GF-D8 (cell line): ENCODE measurements at places on chromosomes 13 and 19.

- peak; percentile 27 for DNase-seq
Measured at GRCh38 chr13:80339912-80340650, 845 bp downstream of the SPRY2 start.

GRCh38 chr19:19274146-19274545 lies 1.0 kb upstream of the TM6SF2 start:
- DNase-seq = no peak

DNA sequence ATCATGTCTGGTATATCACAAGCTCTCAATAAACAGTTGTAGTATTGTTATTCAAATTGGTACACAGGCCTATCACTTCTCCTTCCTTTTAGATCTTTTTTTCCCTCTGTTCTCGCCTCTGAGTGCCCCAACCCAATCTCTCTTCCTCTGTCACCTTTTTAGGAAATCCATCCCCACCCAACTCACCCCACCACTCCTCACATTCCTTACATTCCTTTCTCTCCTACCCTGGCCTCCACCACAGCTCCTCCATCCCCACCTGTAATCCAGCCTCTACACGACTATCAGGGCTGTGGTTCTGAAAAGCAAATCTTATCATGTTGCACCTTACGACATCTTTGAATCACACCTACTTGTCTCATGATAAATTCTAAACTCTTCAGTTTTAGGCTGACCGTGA lies 545.4 kb upstream of the GPC6 start:
- DNase-seq = no peak

DNA sequence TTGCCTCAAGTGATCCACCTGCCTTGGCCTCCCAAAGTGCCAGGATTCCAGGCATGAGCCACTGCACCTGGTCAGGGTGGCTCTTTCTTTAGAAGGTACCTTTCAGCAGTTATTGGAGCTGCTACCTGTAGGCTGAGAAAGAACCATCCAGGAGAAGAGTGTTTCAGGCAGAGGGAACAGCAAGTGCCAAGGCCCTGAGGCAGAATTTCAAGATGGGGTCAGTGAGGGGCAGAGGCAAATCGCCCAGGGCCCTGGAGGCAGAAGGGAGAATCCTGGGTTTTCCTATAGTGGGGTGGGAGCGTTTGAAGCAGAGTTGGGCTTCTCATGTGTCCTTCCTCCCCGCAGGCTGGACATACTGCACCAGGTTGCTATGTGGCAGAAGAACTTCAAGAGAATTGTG lies 2.2 kb downstream of the MRPL4 start:
- DNase-seq = no peak

GRCh38 chr19:38917516-38917915 lies 5.5 kb upstream of the CCER2 start:
- DNase-seq = no peak

DNA sequence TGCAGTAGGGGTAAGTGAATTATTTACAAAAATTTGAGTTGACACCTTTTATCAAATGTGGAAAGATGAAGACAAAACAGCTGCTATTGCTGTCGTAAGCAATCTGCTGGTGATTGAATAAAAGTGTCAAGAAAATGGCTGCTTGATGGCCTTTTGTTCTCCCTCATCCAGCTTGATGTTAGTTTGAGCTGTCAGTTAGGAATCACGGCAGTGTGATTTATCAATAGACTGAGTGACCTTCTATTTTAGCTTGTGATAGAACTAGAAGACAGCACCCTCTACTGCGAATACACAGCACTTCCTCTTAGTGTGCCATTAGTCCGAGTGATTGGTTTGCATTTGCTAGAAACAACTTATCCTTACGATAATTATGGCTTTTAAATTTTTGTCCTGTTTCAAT lies 76.3 kb downstream of the MZT1 start:
- DNase-seq = no peak

GRCh38 chr13:94154367-94154766 lies 325.1 kb downstream of the DCT start:
- no peak for DNase-seq

GRCh38 chr19:48975947-48976847 lies 11.1 kb downstream of the FTL start:
- DNase-seq = no peak

GRCh38 chr13:94270556-94270955 lies 208.9 kb downstream of the DCT start:
- DNase-seq = no peak

DNA sequence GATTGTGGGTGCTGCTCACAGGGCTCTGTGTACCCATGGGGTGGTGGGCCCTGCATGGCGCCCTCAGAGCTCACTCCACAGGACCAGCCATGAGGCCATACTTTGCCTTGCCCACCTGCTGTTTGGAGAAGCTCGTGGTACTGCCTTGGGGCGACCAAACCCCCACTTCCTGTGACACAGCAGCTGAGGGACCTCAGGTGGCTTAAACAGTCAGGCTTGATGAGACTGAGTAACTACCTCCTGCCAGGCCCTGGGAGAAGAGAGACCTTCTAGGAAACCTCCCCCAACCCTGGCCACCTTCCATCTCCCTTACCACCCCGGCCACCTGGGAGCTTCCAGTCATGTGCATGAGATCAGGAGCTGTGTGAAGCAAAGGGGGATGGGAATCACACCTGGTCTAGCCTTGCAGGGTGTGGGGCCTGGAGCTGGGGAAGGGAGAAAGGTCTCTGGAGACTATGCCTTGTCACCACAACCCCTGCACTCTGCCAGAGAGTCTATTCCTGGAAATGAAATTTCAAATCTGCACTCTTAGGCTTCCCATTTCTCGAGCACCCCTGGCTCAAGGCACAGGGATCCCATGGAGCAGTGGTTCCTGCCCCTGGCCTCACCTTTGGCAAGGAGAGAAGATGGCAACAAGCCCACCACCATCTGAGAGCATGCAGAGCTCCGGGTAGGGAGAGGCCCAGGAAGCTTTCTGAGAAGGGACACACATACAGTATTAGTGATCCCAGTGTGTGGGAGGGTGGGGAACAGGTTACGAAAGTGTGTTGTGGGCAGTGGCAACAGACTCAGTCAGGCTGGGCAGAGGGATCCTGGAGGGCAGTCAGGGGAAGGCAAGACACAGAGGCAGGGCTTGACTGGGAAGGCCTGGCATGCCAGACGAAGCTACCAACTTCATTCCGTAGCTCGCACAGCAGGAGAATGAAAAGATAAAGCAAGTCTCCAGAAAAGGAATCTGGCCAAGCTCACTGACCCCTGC lies 125.0 kb downstream of the URI1 start:
- no peak for DNase-seq

GRCh38 chr19:50666346-50667176 lies 17.3 kb downstream of the C19orf81 start:
- no peak for DNase-seq

DNA sequence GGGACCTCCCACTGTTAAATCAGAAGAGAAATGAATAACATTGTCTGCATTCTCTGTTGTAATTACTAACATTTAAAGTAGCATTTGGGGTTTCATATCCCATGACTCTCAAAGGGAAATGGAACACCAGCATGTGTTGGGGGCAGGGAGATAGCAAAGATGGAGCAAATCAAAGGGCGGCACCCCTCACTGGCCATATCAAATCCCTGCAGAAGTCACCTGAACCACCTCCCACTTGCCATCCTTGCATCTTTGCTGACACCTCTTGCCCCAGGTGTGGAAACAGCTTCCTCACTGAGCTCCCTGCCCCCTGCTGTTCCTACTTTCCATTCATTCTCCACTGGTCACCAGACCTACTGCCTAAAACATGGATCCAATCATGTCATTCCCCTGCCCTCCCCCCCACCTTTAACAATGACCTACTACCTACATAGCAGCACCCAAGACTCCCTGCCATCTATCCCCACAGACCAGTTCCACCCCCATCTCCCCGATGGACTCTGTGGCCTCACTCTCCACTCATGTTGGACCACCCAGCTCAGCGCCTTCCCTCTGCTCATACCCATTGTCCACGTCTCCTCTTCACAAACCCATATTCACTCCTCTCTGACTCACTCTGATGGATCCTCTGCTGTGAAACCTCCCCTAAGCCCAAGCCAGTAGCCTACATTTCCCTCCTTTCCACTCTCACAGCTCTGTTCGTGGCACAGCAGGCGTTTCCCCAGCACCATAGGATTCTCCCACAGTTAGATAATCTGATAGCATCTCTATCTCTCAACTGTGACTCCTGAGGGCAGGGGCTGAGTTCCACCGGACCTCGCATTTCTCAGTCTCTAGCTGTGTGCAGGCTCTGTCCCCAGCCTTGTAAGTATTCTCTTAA lies 55.9 kb downstream of the DLEU7 start:
- DNase-seq = no peak

GRCh38 chr13:65054277-65054676 lies 2175.9 kb downstream of the PCDH9 start:
- no peak for DNase-seq

DNA sequence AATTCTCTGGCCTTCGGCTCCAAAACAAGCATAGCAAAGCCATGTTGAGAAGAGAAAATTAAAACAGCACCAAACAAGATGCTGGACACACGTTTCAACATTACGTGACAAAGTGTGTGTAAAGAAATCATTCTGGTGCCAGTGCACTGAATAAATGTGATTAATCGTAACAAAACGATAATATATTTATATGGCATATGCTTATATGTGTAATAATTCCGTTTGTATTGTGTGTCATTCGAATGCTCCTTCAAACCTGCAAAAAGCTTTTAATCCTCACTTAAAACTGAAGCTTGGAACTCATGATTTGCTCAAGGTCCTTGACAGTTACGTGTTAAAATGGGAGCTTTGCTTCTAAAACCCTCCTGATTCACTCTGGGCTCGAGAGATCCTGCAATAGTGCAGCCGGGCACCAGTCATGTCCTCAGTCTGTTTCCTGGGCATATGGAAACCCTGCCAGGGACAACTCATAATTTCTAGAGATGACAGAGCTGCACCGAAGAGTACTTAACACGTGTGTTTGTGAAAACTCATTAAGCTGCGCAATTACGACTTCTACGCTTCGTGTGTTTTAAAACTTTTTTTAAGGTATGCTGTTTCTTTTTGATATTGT lies 731 bp upstream of the AKAP8L start:
- DNase-seq = no peak

- DNase-seq = no peak
Measured at GRCh38 chr13:108086678-108087077, 128.7 kb downstream of the LIG4 start.

- DNase-seq = no peak
Measured at GRCh38 chr19:36152352-36153091, at the start of gene COX7A1. Gene COX7A1, minus strand, starts transcription at chr19:36152447. Its CDS starts 40 bp downstream, at chr19:36152407.

- DNase-seq = no peak
Measured at GRCh38 chr19:30564551-30565011, 192.4 kb downstream of the ZNF536 start.

DNA sequence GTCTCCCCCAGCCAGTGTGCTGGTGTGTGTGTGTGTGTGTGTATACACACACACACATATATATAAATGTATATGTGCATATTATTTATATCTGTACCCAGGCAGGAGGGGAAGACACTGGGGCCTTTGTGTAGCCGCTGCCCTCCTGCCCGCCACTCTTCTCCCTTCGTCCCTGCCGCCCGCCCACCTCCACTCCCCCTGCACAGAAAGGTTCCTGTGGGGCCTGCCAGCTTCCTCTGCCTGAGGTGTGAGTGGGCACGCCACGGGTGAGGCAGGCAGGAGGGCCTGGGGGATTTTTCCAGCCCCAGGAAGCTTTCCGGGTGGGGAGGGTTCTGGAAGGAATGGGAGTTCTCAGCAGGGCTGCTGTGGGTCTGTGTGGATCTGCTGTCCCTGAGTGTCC lies 6.9 kb downstream of the IRF2BP1 start:
- no peak for DNase-seq

GRCh38 chr13:27972478-27972820 lies 3.3 kb upstream of the CDX2 start:
- DNase-seq = no peak

DNA sequence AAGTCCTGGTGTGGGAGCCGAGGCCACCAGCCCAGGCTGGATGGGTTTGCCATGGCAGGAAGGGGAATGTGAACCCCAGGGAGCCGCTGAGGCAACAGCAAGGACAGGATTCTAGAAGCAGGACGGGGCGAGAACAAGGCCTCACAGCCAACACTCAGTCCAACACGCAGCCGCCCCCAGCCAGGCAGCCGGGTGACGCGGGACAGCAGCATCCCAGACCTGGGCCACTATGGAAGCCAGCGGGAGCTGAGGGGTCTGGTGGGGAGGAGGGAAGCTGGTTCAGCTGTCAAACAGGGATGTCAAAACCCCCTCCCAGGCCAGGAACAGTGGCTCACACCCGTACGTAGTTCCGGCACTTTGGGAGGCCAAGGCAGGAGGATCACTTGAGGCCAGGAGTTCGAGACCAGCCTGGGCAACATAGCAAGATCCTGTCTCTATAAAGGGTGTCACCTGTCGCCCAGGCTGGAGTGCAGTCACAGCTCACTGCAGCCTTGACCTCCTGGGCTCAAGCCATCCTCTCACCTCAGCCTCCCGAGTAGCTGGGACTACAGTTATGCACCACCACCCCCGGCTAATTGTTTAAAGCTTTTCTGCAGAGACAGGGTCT lies 6.8 kb downstream of the MEX3D start:
- DNase-seq = no peak

GRCh38 chr13:45119469-45119990 lies 780 bp upstream of the GTF2F2 start:
- peak; percentile 38 for DNase-seq

DNA sequence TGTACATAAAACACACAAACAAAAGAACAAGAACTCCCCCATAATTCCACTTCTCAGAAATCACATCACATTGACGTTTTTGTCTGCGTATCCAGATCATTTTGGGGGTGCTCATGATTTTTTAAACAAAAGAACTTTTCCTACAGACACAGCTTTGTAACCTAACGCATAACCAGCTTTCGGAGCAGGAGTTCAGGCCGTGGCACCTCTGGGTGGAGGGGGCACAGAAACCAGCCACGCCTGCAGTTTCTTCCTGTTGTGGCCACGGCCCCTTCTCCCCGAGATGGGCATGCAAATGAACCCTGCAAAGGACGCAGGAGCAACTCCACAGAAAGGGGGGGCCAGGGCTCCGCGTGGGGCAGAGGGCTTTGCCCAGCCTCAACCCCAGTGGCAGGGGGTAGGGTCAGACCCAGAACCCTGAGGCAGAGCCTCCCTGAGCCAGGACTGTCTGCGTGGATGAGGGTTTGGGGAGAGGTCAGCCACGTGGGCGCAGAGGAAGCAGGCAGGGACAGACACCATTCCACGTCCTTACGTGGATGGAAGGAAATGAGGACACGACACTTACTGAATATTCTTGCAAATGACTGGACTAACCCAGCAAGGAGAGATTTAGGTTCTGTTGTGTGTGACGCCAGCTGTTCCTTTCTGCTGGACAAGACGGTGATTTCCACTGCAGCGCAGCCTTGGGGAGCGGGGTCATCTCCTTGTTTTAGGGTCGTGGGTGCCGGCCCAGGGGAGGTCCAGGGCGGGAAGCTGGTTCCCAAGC lies 64.4 kb downstream of the RASA3 start:
- no peak for DNase-seq

DNA sequence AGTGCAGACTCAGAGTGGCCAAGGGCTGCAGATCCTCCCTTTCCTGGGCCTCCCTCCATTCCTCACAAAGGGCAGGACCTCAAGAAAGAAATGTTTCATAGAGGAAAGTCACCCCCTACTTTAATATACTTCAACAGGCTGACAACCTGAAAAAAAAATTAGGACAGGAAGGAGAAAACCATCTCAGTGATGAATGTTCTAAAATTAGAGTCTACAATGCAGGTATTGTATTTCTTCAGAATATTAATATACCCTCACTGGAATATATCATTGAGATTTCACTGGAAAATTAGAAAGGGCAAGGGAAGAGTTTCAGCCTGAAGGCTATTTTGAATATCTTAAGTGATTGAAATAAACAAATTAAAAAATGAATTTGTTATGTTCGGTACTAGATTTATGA lies 176.9 kb downstream of the DNAJC15 start:
- DNase-seq = no peak
